Stimulated activated CD4-positive, alpha-beta T cell treated with anti-CD3 and anti-CD28 coated beads, TNF-alpha, amount 100 ng/mL, for 4 hours (primary cell): ENCODE measurements at places on chromosomes 11 and 22.

GRCh38 chr22:25162561-25162960 is 37.1 kb upstream of the CRYBB3 start:
- no peak for DNase-seq

DNA sequence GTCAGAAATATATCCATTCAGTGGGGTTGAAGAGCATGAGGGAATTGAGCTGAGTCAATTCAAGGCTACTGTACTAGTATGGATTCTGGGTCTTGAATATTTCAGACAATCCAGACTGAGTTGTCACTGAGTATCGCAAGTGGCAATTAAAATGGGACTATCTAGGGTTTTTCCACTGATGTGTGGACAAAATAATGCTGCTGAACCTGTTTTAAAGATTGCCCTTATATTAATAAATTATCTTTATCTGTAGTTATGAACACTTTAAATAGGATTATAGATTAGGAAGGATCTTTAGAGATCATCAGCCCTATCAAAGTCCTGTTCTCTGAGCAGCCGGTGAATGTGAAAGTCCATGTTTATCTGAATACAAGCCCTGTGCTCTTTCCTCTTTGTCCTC is 478.3 kb upstream of the KIRREL3 start:
- DNase-seq = no peak

DNA sequence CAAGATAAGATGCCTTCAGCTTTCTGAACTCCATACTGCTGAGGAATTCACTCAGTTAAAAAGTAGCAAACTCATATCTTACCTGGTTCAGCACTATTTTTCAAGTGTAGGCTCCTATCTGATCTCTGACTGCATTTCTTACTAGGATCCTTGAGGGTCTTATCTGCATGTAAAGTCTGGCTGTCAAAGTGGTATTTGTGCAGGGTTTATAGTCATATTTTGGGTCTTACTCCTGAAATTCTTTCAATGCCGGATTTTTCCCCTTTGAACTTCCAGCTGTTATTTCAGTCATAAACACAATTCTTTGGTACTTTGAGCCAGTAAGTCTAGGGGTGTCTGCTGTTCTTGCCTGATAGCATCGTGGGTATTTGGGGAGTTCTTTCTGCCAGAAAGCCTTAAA is 25.3 kb upstream of the NOX4 start:
- DNase-seq = no peak

GRCh38 chr11:26040339-26040738 is 291.6 kb upstream of the ANO3 start:
- DNase-seq = no peak

GRCh38 chr11:32829157-32829679 is 509 bp upstream of the PRRG4 start:
- DNase-seq = no peak

DNA sequence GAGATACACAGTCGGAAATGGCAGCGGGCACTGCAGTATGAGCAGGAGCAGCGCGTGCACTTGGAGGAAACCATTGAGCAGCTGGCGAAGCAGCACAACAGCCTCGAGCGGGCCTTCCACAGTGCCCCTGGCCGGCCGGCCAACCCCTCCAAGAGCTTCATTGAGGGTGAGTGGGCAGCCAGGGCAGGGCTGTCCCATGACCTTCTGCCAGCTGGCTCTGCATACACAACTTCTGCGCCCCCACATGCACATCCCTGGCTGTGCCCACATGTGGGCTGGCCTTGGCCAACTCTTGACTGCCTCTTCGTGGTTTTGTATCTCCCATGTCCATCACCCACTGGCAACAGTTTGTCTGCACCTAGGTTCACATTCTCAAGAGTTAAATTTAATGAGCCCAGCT is 81.1 kb downstream of the MORC2 start:
- DNase-seq = no peak

- no peak for DNase-seq
Observed at GRCh38 chr11:64752175-64752970, 7.4 kb downstream of the PYGM start.

- DNase-seq = peak; percentile 85
Observed at GRCh38 chr11:62709247-62710000, 1.9 kb downstream of the GNG3 start.

DNA sequence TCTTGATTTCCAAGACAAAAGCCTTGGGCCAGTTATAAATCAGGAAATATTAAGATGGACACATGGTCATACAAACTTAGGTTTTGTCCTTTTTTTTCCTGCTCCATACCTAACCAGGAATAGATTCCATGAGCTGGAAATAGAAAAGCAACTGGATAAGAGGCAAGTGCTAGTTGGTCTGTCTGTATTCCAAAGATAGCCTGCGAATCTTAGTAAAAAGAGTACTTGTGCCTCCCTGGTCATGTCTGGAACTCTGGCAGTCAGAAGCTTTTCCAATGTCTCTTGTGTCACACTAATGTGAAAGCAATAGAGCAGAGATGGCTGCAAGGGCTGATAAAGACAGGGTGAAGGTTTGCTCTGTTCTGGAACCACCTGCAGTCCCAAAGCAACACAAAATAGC is 590.2 kb upstream of the ANO5 start:
- no peak for DNase-seq

GRCh38 chr11:62186195-62186594 is 3.8 kb upstream of the SCGB1D1 start:
- no peak for DNase-seq

DNA sequence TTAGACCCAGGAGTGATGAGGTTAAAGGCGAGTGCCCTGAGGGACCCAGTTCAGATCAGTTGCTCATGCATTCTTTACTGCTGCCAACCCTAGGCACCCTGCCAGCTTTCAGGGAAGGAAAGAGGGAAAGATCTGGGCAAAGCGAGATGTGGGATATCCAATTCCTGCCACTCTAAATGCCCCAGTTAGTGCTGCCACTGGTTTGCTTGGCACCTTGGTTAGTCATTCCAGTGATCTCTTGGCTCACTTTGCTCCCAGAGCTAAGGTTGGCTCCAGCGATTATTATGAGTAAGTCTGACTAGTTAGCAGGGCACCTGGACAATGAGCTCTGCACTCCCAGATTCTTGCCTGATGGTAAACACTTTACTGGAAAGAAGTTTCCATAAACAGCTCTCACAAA is 85.0 kb downstream of the INSC start:
- no peak for DNase-seq

DNA sequence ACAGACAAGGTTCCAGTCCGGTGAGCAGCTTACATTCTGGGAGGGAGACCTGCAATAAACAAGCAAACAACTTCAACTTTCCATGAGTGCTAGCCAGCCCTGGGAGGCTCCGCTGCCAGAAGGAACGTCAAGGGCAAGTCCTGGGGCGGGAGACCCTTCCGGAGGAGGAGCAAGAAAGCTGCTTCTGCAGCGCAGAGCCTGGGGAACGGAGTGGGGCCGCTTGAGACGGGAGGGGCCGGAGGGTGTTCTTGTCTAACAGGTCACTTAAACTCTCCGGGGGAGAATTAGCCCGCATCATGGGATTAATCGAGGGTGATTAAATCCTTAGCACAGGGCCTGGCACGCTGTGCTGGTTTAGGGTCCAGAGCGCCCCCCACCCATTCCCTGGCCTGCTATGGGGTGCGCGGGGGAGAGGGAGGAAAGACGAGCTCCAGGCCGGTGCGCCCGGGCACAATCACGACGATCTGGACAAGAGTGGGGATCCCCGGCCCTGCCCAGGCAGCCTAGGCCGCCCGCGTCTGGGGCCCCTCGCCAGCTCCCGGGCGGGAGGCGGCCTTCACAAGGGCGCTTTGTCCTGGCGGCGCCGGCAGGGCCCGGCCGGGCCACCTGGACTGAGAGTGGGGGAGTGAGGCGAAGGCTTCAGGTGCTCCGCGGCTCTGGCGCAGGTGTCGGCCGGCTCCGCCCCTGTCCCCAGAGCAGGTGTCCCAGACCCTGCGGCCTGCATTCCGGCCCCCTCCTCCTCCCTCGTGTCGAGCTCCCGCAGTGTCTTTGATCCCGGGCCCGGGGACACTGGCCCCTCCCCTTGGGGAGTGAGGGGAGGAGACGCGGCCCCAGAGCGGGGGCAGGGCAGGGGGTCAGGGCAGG is 663 bp upstream of the LARGE2 start:
- DNase-seq = no peak

DNA sequence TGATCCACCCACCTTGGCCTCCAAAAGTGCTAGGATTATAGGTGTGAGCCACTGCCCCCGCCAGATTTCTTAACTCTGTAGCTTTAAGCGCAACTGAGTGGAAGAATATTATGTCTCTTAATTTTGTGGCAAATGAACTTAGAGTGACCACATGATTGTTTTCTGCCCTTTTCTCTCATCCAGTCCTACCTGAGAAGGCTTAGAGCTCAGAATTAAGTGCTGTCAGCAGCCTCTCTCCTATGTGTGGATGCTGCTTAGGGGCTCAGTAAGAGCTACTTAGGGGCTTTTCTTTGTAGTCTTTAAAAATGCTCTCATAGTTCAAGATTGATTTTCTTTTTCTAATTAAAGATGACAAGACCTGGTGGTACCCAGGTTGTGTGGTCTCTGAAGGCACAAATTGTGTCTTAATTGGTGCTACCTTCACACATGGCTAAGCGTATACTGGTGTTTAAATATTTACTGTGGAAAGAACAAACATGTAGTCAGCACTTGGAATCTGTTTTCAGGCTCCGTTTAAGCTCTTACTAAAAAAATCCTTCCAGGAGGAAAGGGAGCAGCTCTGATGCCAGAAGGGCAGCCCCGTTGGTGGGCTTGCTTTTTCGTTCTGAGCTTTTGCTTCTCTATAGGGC is 59.3 kb downstream of the DEPDC5 start:
- DNase-seq = no peak

DNA sequence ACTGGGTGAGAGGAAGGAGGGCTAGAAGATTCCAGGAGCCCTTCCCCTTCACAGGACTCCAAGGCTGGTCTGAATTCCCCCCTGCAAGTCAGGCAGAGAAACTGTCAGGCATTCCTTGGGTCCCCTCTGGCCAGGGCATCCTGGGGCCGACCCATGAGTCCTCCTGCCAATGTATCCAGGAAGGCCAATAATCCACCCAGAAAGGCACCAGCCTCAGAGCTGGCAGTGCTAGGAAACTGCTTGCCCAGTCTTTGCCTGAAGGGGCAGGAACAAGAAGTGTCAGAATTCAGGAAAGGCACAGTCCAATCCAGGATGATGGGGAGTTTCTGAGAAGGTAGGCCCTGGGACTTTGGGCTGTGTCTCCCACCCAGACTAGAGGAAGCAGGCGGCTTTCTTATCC is 41.0 kb downstream of the BUD13 start:
- no peak for DNase-seq

- DNase-seq = no peak
Observed at GRCh38 chr22:24926849-24927579, 19.5 kb downstream of the LHFPL7 start.

GRCh38 chr11:124238512-124238911 is 2.4 kb upstream of the OR8G1 start:
- no peak for DNase-seq

DNA sequence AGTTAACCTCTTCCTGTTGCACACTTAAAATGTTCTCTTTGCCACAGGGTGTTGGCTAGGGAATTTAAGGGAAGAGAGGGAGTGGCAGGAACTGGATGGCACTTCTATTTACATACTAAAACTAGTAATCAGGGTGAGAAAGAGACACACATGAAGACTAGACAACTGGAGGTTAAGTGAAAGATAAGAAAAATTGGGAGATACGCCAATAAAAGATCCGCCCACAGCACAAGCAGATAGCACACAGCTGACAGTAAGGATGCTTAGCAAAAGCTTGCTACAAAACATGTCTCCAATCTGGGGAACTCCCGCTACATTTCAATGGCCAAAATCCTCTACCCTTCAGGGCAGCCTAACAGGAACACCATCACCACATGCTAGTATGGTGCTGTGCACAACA is 12.8 kb downstream of the CPSF7 start:
- DNase-seq = no peak
